ENCODE measurements at places on chromosomes 7 and 10.

- DNase-seq: no peak
These were observed 127.2 kb upstream of the RSU1 start for GRCh38 chr10:16944402-16944801.

DNA sequence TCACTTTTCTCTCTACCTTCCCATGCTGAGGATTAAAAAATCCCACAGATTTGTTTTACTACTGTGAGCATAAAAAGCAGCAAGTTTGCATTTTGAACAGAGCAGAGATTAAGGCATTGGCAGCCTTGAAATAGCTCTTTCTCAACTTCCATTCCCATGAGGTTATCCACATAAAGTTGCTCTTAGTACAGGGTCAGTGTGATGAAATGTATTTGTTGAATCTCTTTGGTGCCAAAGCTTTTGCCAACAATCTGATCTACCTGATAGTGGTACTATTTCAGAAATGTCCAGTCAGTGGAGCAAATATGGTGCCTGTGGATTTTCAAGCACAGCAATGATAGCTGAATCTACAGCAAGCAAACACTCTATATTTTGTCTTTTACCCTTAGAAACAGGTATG lies 254.8 kb downstream of the INHBA start:
- DNase-seq: no peak

DNA sequence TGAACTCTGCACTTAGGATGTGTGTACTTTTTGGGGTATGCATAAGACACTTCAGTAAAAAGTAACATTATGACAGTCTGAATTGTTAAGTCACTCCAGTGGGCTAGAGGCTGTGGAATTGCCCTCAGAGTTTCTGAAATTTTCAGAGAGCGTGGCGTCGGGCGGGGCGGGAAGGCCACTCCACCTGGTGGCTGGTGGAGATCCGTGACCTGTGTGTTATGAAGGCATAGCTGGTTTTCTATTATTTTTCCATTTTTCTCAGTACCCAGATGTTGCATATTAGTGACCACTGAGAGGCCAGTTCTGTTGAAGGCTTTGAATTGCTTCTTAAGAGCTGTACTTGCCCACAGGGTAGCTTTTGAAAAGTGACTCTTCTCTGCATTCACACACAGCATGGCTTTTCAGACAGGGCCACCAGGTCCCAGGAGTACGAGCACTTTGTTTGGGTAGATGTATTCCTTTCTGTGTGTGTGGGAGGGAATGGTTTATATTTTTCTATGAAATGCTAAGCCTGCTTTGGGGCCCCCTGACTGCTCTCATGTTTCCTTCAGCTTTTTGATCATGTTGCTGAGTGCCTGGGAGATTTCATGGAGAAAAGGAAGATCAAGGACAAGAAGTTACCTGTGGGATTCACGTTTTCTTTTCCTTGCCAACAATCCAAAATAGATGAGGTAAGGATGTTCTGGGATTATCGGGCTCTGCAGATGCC lies 52.3 kb downstream of the TACR2 start:
- DNase-seq: no peak

GRCh38 chr7:17902599-17902998 lies 37.7 kb downstream of the SNX13 start:
- DNase-seq: no peak

DNA sequence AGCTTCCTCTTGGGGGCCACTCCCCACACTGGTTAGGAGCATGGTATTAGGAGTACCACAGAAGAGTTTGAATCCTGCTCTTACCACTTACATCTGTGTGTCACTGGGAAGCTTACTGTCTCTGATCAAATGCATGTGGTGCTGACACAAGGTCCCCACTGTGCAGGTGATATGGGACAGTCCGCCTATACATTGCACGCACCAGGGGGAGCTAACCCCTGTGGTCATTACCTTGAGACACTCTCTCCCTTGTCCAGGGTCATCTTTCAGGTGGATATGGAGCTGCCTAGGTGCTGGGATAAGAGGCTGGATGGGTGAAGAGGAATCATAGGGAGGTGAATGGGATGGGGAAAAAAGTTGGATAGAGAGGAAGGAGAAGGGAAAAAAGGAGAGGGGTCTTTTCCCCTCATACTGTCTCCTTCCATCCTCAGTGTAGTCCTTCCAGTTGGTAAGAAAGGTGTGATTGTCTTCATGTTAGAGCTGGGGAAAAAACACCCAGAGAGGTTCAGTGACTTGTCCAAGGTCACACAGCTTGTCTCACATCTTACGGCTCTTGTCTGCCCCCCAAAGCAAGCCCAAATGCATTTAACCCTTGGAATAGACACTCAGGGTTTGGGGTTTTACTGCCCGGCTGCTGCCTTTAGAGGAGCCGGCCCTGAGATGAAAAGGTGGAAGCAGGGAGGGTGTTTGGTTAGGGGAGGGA lies 125.9 kb downstream of the CDH23 start:
- no peak for DNase-seq

GRCh38 chr7:122068046-122068445 lies 76.0 kb downstream of the AASS start:
- DNase-seq: no peak

GRCh38 chr7:137080516-137081203 lies 212.2 kb downstream of the CHRM2 start:
- DNase-seq: no peak

DNA sequence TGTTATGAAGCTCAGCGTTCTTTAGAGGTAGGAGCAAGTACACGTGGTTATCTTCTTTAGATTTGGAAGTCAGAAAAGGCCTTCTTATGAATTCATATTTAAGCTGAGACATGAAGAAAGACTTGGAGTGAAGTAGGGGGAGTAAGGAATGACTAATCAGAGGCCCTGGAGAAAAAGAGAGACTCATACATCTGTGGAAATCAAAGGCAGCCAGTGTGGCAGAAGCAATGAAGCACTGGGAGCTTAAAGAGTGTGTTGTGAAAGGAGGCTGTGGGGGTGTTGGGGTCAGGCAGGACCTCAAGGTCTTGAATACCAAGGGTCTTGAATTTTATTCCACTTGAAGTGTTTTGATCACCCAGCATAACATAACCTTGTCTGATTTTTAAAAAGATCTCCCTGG lies 35.7 kb upstream of the FGL2 start:
- no peak for DNase-seq

- no peak for DNase-seq
These were observed 37.2 kb upstream of the RTKN2 start for GRCh38 chr10:62305813-62306212.

- no peak for DNase-seq
These were observed 85.4 kb upstream of the RSU1 start for GRCh38 chr10:16902606-16903005.

- DNase-seq: no peak
These were observed 34.4 kb downstream of the UBTD1 start for GRCh38 chr10:97532935-97533671.

DNA sequence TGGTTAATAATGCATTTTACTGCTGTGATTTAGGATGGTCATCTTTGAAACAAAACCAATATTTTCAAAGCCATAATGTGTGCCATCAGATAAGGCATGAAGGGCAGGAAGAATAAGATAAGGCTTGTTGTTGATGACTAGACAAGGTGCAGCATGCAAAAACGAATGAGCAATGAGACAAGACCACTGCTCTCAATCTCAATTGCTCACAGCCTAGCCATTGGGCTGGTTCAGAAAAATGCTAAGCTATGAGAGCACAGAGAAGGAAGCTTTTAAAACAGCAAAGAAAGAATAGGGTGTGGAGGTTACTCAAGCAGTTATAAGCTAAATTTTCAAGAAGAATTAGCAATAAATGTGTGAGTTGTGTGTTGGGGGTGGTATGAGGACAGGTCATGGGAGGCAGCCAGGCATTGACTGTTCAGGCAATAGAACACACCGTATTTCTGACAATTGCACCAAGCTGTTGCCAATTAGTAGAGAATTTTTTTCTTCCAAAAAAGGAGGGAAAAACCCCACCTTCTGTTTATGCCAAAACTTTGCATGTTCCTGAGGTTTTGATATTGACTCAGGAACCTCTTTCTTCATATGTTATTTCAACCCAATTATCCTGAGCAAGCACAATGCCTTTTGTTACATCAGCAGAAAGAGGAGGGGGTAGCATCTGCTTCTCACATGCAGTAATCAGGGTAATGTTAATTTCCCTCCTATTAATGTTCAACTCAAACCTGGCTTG lies 276.5 kb downstream of the HDAC9 start:
- no peak for DNase-seq

DNA sequence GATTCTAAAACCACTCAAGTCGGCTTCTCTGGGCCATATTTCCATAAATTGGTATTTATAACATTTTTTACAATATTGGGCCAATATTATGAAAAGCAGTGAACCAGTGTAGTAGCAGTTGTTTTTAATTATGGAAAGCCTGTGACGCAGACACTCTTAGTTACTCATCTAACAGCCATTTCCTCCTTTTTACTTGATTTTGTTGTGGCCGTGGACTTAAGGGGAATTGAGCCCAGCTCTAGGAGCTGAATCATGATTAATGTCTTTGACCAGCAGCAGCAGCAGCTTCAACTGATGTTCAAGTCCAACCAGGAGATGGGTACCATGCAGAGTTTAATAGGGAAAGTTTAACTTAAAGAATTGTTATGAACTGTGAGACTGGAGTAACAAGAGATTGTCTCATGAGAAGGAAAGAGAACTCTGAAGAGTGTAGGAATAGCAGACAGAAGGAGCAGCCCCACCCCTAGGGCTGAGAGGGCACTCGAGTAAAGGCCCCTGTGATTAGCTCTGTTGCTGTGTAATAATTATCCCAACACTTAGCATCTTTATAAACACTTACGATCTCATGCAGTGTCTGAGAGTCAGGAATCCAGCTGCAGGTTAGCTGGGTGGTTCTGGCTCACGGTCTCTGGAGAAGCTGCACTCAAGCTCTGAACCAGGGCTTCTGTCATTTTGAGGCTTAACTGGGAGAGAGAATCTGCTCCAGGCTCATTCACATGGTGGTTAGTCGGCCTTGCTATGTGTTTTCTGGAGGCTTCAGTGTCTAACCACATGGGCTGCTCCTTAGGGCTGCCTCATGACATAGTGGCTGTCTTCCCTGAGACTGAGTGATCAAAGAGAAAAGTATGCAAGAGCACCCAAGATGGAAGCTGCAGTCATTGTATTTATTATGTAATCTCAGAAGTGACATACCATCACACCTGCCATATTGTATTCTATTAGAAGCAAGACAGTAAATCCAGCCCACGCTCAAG lies 4.6 kb downstream of the LANCL2 start:
- no peak for DNase-seq

DNA sequence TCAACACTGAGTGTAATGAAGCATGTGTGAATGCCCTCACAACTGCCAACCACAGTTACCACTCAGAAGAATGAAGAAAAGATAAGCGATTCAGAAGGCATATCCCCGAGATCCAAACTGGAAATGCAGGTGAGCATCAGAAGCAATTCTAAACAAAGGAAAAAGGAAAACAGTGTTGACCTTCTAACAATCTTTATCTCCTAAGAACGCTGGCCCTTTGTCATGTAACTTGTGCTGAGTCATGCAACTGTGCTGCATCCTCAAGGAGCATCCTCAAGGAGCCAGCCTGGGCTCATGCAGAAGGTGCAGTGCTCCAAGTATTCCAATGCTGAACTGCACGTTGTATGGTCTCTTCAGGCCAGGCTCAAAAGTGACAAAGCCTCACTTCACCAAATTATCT lies 30.6 kb downstream of the SEC61G start:
- DNase-seq: no peak

DNA sequence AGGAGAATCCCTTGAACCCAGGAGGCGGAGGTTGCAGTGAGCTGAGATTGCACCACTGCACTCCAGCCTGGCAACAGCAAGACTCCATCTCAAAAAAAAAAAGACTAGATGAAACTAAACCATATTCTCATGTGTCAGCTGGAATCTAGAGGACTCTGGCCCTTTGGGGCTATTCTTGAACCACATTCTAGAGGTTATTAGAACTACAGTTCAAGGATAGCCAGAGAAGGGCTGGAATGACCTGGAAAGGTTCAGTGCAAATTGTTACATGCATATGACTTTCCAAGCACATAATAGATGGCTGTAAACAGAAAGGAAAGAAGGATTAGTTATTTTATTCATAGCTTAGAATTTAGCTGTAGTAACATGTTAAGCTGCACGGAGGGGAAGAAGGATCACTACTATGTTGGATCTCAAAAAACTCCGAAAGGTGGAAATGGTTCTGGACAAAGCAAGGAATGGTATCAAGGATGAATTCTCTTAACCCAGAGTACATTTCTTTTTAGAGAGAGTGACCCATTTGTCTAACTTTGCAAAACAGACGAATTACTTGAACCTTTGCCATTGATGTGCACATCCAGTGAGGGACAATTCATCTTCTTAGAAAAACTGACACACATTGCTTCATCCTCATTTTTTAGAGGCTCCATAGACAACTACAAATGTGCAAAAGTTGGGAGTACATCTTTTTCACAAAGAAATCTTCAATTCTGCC lies 124.0 kb upstream of the SAMD8 start:
- no peak for DNase-seq

DNA sequence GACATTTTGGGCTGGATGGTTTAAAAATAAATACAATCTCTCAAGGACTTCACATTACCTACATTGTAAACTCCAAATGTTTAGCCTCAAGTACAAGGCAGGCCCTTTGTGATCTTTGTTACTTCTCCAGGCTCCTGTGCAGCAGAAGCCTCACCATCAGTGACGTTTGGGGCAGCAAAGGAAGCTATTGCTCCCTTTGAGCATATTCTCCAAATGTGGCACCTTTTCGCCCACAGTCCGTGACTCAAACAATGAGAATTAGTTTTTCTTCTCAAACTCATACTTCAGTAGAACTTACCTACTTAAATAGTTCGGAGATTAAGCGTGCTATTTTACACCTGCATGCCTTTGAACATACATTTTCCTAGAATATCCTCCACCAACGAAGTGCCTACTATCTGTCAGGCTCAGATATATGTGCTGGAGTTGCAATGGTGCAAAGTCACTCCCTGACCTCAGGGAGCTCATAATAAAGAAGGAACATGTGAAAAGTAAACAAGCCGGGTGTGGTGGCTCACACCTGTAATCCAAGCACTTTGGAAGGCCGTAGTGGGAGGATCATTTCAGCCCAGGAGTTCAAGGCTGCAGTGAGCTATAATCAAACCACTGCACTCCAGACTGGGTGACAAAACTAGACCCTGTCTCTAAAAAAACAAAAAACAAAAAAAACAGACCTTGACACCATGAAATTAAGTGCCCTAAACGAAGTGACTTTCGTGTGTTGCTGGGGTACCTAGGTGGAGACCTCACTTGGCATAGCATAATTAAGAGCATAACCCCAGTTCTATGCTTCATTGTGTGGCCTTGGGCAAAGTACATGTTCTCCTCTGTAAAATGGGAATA lies 1.2 kb upstream of the ABCF2 start:
- no peak for DNase-seq

- DNase-seq: peak; percentile 10
These were observed 234.4 kb downstream of the TEX36 start for GRCh38 chr10:125448596-125448995.

GRCh38 chr10:110335314-110336064 lies 30.8 kb upstream of the SMNDC1 start:
- DNase-seq: no peak

GRCh38 chr10:75395066-75395931 lies 6.3 kb downstream of the ZNF503 start:
- DNase-seq: peak; percentile 73

GRCh38 chr10:91385306-91386085 lies 24.6 kb upstream of the HECTD2 start:
- DNase-seq: no peak
